ENCODE measurements at places on chromosomes 1 and 21.

DNA sequence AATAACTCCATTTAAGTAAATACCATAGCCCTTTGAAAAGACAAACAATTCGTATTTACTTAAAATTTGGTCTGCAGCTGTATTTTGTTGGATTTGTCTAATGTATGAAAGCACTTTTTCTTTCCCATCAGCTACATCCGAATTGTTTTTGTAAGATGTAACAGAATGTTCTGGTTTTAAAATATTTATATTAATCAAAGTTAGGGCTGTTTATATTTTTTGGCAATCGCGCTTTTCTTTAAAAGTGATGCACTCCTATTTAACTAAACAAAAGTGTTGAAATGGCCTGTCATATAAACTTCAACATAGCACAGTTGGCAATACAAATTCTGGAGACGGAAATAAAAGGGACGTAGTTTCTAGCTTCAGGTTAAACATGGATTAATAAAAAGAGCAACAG, 216.3 kb upstream of the ADGRL2 start:
- no peak for DNase-seq

GRCh38 chr1:60866226-60866900, 216.0 kb upstream of the NFIA start:
- DNase-seq, result no peak

- peak; percentile 40 for DNase-seq
Observed at GRCh38 chr1:43293896-43294760, 6.7 kb upstream of the TIE1 start.

GRCh38 chr1:109537450-109538178, 2.1 kb upstream of the GPR61 start:
- no peak for DNase-seq

- DNase-seq, result no peak
Observed at GRCh38 chr1:216332003-216332402, 91.2 kb downstream of the USH2A start.

- no peak for DNase-seq
Observed at GRCh38 chr21:18769599-18769998, 366.0 kb upstream of the TMPRSS15 start.

- DNase-seq, result no peak
Observed at GRCh38 chr1:31423418-31423947, 10.5 kb downstream of the SERINC2 start.

DNA sequence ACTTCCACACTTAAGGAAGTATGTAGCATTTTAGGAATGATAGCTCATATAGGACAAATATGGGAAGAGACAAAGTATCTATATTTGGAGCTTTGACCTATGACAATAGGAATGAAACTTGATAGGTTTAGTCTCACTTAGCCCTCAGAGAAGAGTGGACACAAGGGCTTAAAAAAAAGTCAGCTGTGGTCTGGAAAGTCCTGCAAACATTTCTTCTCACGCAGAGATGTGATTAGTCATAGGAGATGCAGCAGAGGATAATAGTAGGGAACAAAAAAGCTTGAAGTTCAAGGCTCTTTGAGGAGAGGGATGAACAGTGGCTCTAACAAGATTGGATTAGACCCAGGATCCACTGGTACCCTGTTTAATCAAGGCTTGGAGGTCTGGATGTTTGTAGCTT, 14.8 kb upstream of the RNF220 start:
- peak; percentile 71 for DNase-seq

GRCh38 chr1:214739621-214740238, 136.7 kb downstream of the CENPF start:
- no peak for DNase-seq

- DNase-seq, result no peak
Observed at GRCh38 chr1:64838486-64838885, 93.6 kb downstream of the RAVER2 start.

DNA sequence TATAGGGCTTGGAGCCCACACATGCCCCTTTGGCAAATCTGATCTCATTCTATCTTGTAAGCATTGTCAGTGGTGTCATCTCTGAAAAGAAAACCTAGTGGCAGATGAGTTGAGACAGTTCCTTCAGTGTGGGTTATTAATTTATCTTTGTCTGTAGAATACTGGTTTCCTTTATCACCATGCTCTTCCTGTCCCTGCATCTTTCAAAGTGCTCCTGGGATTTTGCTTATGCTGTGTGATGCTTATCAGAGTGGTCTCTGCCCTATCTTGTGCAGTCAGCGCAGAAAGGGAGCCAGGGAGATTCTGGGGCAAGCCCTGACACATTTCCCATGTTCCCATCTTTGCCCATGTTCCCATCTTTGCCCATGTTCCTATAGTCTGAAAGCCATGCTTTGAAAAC, 402.9 kb downstream of the RWDD3 start:
- no peak for DNase-seq

DNA sequence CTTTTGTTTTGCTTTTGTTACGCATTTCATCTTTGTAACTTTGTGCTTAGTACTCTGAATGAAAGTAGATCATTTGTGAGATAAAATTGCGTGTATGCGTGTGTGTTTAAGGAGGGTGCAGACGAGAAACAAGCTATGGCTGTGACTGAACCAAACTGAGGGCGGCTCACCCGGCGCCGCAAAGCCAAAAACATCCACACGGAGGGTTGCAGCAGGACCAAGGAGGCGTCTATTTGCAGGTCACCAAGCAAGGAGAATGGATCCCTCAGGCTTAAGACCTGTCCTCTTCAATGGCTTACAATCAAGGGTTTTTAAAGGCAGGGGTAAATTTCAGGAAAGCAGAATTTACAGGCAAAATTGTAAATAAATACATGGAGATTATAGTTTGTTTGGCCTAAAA, 12.8 kb downstream of the GCSAML start:
- DNase-seq, result no peak

- DNase-seq, result no peak
Observed at GRCh38 chr21:16422702-16423101, 692.9 kb downstream of the USP25 start.

DNA sequence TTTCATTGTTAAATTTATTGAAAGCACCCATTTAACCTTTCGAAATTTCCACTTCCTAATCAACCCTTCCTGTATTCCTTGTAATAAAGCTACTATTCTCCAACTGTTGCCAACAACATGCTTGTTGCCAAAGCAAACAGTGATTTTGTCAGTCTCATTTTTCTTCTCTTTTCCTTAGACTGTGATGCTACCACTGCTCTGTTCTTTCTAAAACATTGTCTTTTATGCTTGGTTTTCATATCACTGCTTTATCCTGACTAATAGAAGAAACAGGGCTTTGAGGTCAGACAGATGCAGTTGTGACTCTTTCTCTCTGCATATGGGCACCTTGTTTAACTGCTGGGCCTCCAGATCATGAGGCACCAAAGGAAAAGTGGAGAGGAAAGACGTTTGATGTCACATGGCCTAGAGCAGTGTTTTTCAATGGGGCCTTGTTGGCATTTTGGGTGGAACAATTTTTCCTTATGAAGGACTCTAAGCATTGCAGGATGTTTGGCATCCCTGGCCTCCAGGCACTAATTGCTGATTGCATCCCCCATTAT, 56.1 kb downstream of the HMCN1 start:
- DNase-seq, result no peak

DNA sequence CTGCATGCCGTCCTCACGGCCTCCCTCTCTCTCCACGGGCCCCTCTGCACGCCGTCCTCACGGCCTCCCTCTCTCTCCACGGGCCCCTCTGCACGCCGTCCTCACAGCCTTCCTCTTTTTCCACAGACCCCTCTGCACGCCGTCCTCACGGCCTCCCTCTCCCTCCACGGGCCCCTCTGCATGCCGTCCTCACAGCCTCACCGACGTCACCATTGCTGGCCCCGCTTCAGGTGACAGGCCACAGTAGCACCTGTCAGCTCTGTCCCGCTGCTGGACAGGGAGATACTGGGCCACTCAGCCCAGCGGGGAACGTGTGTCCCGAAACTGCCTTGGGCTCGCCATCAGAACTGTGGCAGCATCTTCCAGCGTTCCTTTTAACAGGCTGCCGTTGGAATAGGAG, 82.8 kb upstream of the COL6A1 start:
- DNase-seq, result no peak

- no peak for DNase-seq
Observed at GRCh38 chr1:51583532-51583931, 33.4 kb upstream of the OSBPL9 start.

DNA sequence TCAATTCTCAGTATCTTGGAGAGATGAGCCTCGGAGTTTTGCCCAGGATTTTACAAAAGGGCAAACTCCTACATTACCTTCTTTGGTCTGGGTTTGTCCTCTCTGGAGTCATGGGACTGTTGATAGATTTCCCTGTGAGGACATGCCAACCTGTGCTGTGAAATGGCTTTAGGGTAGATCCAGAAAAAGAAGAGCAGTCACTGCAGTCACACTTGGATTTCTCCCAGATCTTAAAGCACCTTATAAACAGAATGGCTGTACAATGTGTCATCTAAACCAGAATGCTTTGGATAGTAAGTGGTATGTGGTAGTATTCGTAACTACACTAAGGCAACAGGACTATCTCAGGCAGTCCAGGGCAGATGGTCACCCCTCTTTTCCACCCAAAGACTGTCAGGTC, 1.9 kb upstream of the CSRP1 start:
- DNase-seq, result no peak

DNA sequence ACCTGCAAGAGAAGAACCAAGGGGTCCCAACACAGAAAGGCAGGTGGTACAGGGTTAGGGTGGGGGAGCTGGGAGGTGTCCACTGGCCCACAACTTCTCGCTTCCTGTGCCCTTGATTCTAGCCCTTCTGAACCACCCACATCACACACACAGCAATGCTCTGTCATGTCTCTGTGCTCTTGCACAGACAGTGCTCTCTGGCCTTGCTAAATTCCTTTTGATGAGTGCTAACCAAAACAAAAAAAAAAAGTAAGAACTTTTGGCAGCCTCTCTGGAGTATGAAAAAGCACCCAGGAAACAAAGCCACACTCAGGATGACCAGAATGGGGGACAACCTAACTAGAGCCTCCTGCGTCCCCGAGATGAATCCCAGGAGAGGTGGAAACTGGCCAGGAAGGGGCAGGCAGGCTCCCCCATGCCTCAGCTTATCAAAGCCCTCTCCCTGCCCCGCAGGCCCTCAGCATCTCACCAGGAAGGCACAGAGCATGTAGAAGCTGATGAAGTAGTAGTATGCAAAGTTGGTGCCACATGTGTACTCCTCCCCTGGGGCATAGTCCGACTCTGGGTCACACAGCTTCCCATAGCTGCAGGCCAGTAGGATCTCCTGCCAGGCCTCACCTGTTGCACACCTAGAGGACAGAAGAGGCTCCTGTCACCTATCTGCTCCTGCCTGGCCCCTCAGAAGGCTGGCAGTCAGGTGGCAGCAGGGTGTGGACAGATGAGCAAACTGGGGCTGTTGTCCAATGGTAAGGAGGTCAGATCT, 27.2 kb upstream of the KIF21B start:
- DNase-seq, result no peak

DNA sequence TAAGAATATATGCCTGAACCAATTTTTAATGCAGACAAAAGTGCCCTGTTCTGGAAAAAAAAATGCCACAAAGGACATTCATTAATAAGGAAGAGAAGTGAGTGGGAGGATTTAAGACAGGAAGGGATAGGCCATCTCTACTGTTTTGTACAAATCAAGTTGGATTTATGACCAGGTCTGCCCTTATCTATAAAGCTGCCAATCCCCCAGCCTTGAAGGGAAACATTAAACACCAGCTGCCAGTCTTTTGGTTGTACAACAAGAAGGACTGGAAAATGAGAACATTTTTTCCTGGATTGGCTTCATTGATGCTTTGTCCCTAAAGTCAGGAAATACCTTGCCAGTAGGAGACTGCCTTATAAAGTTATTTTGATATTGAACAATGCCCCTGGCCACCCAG, 444.0 kb downstream of the NPHP4 start:
- DNase-seq, result no peak

- DNase-seq, result no peak
Observed at GRCh38 chr1:171937938-171938337, 96.6 kb downstream of the DNM3 start.

- DNase-seq, result no peak
Observed at GRCh38 chr1:198082576-198082975, 74.2 kb upstream of the NEK7 start.

DNA sequence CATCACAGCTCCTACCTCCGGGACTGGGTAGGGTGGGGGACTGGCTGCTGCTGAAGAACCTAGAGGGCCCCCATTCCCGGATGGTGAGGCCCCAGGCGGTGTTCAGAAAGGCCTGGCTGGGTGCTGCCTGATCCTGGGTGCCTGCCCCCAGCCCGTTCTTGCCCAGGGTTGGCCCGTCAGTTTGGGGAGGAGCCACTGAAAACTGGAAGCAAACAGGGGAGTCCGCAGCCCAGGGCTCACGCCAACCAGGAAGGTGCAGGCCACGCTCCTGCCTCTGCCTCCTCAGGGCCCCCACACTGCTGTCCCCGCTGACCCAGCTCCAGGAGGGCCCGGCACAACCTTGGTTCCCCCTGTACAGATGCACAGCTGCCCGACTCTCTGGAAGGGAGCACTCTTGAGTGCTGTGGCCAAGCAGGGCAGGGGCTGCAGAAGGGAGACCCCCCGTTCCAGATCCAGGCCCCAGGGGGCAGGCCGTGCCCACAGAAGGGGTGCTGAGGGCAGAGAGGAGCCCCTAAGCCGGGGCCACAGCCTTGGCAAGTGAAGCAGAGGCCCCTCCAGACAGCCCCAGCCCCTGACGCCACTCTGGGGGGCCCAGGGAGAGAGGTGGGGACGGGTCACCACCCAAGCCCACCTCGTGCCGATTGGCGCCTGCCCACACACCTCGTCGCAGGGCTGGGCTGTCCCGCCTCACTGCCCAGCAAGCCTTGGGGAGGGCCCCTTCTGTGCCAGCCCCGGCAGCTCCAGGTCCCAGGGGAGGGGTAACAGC, 5.5 kb downstream of the C1QTNF12 start:
- DNase-seq, result no peak

DNA sequence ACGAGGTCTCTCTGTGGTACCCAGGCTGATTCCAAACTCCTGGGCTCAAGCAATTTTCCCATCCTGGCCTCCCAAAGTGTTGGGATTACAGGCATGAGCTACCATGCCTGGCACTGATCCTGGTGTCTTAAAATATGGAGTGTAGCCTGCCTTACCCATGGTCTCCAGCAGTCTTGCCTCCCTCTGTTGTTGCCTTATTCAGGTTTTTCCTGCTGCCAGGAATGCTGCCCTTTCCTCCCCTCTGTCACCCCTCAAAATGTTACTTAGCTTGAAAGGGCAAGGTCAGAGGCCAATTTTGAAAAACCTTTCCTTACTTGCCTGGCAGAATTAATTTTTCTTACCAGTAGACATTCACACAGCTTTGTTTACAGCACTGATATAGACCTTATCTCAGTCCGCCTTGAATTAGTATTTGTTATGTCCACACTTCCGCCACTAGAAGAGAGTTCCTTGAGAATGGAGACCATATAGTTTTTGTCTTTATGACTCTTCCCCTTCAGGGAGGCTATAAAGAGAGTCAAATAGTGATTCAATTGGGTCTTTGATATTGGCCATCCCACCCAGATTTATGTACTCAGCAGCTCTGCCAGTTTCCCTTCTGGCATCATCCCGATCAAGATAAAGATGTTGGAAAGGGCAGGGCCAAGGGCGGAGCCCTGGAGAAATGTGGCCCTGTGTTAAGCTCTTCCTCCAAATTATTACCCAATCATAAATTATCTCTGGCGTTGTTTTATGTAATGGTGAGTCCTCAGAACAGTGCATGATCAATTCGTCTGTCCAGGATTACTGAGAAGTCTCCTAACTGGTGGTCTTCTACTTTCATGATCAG, 38.8 kb downstream of the C1orf21 start:
- DNase-seq, result no peak

GRCh38 chr1:209570743-209571142, 12.8 kb upstream of the CAMK1G start:
- no peak for DNase-seq

- peak; percentile 46 for DNase-seq
Observed at GRCh38 chr1:231200388-231201031, 38.7 kb downstream of the TRIM67 start.
